Activated naive CD4-positive, alpha-beta T cell treated with anti-CD3 and anti-CD28 coated beads, Interleukin-2, amount 50 U/mL, for 72 hours (primary cell): ENCODE measurements at places on chromosomes 4 and X. TPM values are rescaled to one million over a fixed set of nuclear protein-coding genes. Genes with fewer than 3 reads are reported as not detected.

- DNase-seq = peak; percentile 44
These were observed 98.3 kb downstream of the HMX1 start for GRCh38 chr4:8773124-8773931.

GRCh38 chr4:24076811-24077210, 187.0 kb upstream of the PPARGC1A start:
- DNase-seq = no peak

Gene WAS
- 93.0 TPM for total RNA-seq

- no peak for DNase-seq
These were observed 938 bp downstream of the GPR34 start for GRCh38 chrX:41689711-41690110.

- DNase-seq = no peak
These were observed 65.4 kb downstream of the RTL3 start for GRCh38 chrX:78593701-78594100.

Gene MTTP
- total RNA-seq = 1.2 TPM

DNA sequence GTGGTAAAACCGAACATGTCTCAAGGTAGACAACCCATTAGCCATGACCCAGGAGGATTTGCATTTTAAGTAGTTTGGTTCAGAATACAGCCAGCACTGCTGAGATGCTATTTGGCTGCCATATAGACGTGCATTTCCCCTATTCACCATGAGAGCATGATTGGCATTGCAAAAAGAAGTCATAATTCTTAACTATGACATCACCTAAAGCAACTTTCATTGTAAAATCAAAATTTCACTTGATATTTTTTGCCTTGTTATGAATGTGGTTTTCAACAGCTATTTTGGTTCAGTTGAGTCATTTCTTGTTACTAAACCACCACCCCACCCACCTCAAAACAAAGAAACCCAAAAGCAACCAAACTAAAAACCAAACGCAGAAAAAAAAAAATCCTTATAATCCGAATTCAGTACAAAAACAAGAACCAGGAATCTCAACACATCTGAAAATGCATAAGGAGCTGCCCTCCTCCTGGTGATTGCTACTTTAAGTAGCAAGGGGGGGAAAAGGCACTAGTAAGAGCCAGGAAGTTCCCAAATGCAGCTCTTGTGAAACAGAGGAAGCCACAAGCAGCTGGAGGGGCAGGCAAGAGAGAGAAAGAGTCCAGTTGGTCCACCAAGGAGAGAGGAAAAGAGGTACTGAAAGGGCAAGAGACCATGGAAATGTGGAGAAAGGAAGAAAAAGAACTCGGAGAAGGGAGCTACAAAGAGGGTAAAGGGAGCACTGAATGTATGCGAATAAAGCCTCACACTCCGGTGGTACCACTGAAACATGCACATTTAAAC, 3.1 kb downstream of the SLITRK4 start:
- DNase-seq = no peak

GRCh38 chr4:104743215-104743653, 248.5 kb upstream of the CXXC4 start:
- DNase-seq = no peak

DNA sequence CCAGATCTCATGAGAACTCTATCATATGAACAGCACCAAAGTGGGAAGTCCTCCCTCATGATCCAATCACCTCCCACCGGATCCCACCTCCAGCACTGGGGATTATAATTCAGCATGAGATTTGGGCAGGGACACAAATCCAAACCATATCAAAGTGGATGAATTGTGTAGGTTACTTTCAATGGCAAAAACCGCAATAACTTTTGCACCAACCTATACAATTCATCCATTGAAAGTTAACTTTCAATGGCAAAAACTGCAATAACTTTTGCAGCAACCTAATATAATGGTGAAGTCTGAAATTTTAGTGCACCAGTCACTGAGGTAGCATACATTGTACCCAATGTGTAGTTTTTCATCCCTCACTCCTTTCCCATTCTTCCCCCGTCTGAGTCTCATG, 16.6 kb downstream of the STK32B start:
- no peak for DNase-seq

DNA sequence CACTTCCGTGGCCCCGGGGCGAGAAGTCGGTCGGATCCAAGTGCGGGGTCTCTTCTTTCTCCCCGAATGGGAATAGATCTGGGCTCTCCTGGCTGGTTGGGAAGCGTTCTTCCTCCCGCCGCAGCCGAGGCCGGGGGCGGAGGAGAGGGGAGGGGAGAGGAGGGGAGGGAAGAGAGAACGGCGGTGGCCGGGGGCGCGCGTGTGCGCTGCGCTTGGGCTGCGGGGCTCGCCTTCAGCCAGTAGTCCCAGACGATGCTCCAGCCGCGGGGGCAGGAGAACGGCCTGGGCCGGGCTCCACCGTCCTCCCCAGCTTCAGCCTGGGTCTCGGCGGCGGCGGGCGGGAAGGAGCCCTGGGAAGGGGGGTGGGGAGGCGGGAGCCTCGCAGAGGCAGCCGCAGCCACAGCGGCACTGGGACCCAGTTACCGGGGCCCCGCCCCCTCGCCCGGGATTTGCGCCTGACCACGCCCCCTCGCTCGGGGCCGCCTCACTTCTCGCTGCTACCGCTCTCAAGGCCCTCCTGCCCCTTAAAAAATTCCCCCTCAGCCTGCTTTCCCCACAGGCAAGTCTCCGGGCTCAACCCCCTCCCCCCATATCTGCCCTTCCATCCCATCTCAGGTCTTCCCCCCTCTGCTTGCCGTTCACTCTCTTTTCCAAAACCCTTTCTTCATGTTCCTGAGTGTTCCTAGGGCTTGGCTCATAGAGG, at the start of gene FGD1:
Gene FGD1 (minus strand): TSS at position 421 of the 703 bp plus-strand sequence. CDS start 802 bp downstream, outside the sequence.
- DNase-seq = no peak

- peak; percentile 75 for DNase-seq
These were observed 21.0 kb upstream of the DCTD start for GRCh38 chr4:182938205-182938645.

DNA sequence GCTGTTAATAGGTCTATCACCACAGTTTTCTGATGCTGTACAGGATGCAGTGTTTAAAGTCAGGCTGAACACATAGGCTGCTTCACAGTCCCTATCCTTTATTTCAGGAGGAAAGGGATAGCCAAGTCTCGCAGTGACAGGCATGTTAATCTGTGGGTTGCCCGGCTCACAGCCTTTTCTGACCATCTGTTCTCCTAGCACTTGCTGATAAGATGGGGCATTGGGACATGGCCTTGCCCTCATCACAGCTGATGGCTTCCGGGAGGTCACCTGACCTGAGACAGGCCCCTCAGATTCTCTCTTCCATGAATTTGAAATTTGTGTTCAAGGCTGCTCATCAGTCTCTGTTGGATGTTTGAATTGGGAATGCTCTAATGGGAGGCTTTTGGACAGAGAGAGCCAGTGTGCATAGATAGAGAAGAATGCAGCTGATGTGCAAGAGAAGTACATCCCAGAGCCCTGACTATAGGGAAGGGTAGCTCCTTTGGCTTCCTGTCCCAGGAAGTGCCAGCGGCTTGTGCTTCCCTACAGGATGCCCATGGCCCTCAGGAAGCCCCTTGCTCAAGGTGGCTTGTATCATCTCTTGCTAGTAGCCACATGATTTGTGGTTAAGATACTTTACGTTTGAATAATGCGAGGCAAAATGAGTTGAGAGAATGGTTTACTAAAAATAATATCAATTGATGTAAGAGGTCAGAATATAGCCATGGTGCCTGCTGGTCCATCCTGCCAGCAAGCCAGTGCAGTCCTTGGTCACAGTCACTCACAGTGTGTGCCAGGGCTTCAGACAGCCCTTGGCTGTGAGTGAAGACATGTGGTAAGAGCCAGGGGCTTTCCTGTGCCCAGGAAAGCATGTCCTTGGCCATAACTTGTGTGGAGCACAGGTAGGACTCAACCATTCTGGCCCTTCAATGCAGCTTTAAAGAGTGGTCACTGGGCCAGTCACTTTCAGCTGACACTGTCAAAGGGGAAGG, 88.6 kb downstream of the TSPAN7 start:
- DNase-seq = no peak
